Chondrocyte (in vitro differentiated cells): ENCODE measurements at places on chromosomes 11 and 22. TPM values are rescaled to one million over a fixed set of nuclear protein-coding genes. Genes with fewer than 3 reads are reported as not detected.

GRCh38 chr11:74055938-74056337 lies 47.1 kb upstream of the UCP3 start:
- no peak for DNase-seq

DNA sequence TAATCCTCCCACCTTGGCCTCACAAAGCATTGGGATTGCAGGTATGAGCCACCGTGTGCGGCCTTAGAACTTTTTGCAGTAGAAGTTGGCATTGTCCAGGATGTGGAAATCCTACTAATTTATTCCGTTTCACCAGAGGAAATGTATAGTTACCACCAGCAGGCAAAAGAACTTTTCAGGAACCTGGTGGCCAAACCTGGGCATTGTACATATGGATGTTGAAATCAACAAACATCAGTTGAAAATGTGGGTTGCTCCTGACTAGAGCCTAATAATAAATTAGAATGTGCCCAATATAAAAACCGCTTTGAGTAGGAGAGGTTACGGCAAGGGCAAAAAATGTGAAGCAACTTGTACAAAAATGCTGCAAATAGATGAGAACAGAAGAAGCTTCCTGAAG lies 40.7 kb upstream of the XBP1 start:
- DNase-seq = no peak

The SUSD2 gene
- 0.34 to 1.00 TPM (median 0.65 TPM) in 3 replicates for total RNA-seq

The PAK1 gene
- 24.5 to 30.2 TPM (median 28.2 TPM) in 3 replicates for total RNA-seq
